ENCODE measurements at places on chromosomes 5 and 9. TPM values are rescaled to one million over a fixed set of nuclear protein-coding genes. Genes with fewer than 3 reads are reported as not detected.

GRCh38 chr5:83921666-83922193, 201.1 kb upstream of the HAPLN1 start:
- no peak for DNase-seq

DNA sequence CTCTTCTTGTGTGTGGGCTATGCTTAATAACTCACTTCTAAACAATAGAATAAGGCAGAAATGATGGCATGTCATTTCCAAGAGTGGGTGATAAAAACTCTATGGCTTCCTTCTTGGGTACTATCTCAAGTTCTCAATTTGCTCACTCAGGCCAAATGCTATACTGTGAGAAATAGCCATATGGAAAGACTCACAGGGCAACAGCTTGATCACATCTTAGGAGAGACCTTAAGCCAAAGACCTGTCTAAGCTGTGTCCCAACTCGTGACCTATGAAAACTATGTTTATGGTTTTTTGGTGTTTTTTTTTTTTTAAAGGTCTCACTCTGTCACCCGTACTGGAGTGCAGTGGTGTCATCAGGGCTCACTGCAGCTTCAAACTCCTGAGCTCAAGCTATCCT, 2.1 kb upstream of the UIMC1 start:
- no peak for DNase-seq

DNA sequence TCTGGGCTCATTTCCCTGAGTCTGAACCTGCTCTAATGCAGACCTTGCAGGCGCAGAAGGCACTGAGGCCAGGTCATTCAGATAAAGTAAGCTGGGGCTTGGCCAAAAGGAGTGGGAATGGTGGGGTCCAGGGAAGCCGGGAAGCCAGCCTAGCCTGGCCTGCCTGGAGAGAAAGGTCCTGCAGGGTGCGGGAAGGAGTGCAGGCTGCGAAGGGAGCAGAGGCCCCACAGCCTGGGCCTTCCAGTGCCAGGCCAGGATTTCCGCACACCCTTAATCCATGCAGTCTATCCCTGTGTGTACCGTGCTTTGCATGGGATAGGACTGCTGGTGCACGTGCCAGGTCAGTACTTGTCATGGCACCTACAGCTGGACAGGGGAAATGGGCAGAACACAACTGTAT, 3.6 kb upstream of the STING1 start:
- no peak for DNase-seq

- DNase-seq: no peak
Measured at GRCh38 chr5:74685979-74686631, 1.1 kb downstream of the HEXB start.

DNA sequence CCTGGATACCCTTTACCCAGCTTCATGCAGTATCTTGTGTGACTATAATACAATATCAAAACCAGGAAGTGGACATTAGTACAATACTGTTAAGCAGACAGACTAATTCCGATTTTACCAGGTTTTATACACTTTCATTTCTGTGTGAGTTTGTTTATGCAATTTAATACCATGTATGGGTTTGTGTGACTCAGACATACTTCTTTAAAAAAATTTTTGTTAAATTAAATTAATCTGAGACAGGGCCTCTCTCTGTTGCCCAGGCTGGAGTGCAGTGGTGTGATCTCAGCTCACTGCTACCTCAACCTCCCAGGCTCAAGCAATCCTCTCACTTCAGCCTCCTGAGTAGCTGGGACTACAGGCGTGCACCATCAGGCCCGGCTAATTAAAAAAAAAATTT, 156.8 kb downstream of the GAPVD1 start:
- no peak for DNase-seq

DNA sequence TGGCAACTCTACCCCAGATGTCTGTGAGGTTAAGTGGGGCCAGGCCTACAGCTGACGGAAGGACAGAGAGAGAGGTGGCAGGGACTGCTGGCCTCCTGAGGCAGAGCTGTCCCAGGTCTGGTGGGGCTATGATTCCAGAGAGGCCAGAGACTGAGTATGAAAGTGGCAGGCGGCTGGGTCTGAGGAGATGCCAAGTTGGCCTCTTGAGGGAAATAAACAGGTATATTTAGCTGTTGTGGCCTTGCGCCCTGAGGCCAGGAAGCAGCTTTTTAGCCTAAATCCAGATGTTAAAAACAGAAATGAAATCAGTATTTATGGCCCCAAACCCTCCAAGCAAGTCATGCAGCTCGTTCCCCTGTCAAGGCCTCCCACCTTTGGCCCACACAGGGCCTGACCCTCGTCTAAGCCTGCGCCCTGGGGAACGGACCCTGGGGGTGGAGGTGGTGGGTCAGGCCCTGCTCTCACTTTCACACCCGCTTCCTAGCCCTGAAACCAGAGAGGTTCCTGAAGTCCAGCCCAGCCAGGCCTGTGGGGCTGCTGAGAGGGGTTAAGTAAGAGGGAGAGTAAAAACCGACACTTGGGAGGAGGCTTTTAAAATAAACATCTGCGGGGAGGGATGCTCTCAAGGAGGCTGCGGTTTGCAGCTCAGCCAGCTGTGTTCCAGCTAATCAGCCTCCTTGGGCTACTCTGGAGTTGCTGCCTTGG, 18.7 kb downstream of the PCDHGC5 start:
- no peak for DNase-seq

DNA sequence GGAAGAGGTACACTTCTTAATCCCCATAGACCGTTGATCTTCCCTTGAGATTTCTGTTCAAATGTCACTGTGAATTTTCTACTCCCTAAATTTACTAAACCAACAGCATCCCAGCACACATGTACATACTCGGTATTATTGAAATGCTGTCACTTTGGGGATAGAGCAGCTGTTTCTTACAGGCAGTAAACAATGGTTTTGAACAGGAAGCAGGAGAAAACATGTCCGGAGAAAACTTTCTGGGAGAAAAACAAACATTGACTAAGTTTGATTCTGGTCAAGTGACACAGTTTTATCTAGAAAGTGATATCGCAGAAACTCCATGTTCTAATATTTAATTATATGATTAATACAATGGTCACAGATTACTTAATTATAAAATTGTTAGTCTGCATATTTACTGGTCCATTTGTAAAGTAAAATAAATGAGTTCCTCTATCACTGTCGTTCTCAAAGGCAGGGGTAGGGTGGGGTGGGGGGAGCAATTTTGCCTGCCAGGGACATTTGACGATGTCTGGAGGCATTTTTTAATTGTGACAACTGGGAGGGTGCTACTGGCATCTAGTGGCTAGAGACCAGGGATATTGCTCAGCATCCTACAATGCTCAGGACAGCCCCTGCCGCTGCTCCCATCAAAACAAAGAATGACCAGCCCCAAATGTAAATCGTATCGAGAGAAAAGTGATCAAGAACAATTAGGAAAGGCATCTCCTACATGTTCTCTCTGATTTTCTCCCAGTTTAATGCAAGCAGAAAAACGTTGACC, 12.2 kb downstream of the TAS2R1 start:
- DNase-seq: no peak

- no peak for DNase-seq
Measured at GRCh38 chr5:14036514-14036913, 92.0 kb upstream of the DNAH5 start.

DNA sequence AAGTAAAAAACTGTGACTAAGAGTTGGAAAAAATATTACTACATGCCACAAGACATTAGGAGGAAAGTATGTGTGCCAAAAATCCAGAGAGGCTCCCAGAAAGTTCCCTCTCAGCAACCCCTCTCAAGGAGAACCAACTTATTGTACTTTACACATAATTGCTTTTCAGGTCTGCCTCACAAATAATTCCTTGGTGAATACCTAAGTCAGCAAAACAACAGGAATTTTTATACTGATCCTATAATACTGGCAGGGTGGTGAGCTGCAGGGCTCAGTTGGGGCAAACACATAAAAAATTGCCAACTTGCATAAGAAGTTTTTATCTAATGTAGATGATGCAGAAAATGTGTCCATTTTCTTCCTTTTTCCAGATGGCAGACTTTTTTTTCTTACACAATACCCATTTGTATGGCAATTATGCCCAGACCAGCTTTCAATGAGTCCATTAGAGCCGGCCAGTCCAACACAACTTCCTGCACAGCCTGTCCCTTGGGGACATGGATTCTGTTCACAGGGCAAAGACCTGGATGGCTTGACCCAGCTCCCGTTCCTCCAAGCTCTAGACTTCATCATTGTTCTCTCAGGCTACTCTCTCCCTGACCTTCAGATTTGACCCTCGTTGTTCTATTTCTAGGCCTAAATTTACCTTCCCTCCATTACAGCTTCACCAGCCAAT, 31.3 kb downstream of the MARCHF3 start:
- DNase-seq: no peak

- peak; percentile 42 for DNase-seq
Measured at GRCh38 chr5:151086905-151087360, 6.1 kb upstream of the TNIP1 start.

DNA sequence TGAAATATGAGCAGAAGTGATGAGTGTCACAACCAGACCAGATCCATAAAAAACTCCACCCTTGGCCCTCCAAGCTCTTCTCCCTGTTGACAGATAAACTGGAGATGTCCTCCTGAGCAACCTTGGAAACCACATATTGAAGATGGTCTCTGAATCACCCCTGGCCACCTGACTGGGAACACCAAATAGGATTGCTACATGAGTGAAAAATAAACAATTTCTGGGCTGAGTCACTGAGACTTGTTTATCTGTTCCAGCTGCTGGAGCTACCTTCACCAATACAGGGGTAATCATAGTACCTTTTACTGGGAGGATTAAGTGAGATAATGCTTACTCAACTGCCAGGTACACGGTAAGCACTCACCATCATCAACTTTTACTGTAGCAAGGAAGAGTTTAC, 53.3 kb downstream of the PCA3 start:
- DNase-seq: no peak

DNA sequence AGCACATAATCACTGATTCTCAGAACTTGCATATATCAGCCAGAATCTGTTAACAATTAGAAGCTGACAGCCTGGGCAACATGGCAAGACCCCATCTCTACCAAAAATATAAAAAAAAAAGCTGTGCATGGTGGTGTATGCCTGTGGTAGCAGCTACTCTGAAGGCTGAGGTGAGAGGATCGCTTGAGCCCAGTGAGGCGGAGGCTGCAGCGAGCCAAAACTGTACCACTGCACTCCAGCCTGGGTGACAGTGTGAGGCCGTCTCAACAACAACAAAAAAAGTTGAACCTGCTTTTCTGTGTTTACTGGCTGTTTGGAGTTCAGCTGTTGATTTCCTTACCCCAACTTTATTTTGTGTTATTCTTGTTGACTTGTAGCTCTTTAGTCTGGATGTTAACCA, 66.8 kb downstream of the GOLPH3 start:
- no peak for DNase-seq

DNA sequence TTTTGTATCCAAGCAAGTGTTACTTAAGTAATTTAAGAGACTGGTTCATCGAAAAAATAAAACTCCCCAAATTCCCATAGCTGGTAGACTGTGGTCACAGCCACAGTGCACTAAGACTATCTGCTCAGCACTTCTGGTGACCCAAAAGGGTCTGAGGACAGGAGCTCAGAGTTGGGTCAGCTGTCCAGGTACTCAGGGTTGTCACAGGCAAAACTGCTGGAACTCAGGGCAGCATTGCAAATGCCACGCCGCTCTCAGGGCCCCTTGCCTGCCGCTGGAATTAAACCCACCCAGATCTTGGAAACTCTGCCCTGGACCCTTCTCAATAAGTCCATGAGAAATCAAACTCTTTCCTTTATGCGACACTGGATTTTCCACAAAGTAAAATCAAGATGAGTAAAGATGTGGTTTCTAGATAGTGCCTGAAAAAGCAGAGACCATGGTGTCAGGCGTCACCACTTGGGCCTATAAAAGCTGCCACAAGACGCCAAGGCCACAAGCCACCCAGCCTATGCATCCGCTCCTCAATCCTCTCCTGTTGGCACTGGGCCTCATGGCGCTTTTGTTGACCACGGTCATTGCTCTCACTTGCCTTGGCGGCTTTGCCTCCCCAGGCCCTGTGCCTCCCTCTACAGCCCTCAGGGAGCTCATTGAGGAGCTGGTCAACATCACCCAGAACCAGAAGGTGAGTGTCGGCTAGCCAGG, at the start of gene IL13:
TSS of gene IL13 (plus strand) at position 498 of the 705 bp plus-strand sequence. CDS start at position 512, 14 bp downstream.
- DNase-seq: no peak

DNA sequence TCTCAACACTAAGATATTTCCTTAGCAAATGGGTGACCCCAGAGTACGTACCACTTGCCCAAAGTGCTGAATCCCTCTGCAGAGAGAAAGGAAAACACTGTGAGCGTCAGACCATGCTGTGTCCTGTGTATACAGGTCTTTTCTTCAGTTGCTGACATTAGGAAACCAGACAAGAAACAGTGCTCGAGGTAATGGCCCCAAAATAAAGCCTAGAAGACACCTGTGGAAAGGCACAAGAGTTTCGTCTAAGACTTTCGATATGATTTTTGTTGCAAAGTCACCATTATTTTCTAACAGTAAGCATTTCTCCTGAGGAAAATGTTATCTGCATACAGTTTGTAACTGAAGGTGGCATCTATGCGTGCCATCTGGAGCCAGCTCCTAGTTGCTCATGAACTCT, 62.0 kb upstream of the SIMC1 start:
- no peak for DNase-seq

NME5 gene
- 2.4 TPM for total RNA-seq

FAM219A gene
- total RNA-seq: 18.2 TPM

BAAT gene
- 0.07 TPM for total RNA-seq

STKLD1 gene
- 6.7 TPM for total RNA-seq
